ENCODE measurements at places on chromosomes 5 and 9.

DNA sequence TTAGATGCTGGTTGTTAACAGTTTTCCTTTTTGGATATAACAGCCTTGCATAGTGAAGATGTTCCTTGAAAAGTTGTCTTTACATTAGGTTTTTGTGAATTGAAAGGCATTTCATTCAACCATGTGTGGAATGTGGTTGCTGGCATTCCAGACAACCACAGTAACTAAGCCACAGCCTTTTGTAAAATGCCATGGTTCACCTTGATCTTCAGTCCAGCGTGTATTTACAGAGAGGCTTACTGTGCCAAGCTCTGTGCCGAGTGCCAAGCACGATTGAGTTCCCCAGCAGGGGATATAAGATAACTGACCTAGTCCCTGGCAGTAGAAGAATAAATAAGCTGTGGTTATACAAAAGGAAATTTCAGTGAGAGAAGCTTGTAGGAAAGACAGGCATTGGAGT is 4.9 kb downstream of the EXOSC2 start:
- DNase-seq: no peak

DNA sequence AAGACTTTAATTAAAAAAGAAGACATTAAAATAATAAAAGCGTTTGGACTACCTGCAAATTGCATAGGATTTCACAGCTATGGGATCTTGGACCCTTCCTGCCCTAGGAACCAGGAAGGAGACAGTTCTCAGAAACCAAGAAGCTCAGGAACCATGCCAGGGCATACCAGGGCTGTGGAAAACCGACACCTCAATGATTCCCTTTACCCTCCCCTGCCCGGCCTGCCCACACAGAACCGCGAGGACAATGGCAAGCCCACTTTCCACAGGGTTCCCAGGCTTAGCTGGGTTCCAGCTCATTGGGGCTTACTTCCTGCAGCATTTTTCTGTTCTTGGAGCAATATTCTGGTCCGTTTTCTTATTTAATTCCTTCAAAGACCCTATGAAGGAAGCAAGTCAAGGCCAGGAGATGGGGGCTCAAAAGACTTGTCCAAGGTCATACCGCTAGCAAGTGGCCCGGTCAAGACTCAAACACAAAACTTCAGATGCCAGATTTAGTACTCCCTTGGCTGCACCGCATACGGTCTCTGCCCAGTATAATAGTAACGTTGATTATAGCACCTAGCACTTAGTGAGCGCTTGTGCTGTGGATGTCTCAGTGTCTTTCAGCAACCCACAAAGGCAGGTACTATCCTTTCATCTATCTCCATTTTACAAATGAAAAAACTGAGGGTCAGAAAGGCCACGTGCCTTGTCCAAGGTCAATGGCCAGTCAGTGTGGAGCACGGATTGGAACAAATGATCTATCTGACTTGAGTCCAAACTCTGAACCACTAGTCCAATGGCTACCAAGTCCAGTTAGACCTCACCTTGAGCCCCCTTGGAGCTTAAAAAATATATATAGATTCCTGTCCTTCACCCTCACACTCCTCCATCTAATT is 6.8 kb downstream of the FAT2 start:
- DNase-seq: no peak

DNA sequence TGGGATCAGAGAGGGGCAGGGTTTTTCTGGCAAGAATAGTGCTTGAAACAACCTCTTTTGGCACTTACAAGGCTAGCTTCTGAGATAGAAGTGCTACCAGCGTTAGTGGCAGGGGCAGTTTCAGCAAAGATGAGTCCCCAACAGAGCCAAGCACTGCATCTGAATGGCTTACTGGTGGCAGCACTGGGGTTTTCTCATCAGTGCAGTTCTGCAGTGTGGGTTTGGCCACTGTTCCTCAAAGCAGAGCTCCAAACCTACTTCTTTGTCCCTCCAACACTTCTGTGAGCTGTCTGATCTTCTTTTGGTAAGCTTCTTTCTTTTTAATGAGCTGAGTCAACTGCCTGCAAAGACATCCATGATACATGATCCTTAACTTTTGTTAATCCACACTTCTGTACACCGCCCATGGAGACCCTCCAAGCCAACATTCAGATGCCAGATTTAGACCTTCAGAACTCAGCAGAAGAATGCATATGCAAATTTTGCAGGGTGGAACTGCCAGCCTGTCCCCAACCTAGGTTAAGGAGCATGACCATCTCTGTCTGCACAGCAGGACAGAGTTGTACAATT is 29.9 kb upstream of the FSTL4 start:
- DNase-seq: no peak

DNA sequence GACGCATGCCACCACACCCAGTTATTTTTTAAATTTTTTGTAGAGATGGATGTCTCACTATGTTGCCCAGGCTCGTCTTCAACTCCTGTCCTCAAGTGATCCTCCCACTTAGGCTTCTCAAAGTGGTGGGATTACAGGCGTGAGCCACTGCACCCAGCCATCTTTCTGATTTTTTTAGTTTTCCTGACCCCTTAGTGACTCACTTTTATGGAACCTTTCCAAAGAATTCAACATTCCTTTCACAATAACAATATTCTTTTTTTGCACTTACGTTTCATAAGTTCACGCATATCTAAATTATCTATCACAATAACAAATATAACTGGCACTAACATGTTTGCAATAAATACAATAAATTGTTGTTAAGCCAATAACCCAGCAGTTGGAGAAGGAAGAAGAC is 8.5 kb downstream of the ELOVL7 start:
- no peak for DNase-seq

- DNase-seq: no peak
Observed at GRCh38 chr5:43050384-43050783, 10.3 kb upstream of the ANXA2R start.

DNA sequence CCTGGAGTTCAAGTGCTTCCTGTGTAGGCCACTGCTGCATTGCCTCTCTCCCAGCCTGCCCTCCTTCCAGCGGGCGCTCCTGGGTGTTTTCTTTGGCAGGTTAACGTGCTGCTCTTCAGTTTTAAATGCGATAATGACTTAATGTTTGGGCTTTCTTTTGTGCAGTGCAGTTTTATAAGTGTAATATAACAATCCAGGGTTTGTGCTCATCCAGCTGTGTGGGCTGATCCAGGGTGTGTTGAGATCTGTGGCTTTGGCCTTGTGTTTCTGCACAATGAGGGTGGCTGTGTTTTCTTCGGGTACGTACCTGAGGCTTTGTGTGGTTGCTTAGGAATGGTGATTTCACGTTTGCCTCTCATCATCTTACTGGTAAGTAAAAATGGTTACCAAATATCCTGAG is 50.6 kb downstream of the PCSK5 start:
- no peak for DNase-seq

DNA sequence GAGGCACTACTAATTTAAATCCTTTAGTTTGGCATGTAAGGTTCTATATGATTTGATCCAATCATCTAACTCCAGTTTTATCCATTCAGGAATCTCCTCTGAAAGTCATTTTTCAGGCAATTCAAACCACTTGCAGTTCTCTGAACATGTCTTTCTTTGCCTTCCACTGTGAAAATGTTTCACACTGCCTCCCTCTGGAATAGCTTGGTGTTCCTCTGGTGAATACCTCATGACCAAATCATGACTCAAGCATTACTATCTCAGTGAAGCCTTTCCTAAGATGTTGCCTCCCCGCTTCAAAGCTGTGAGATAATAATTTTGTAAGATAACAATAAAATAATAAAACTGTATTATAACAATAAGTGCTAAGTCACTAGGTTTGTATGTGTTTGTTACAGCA is 981.1 kb downstream of the DTWD2 start:
- no peak for DNase-seq

GRCh38 chr9:127011772-127012171 is 97.2 kb downstream of the RALGPS1 start:
- DNase-seq: no peak

GRCh38 chr5:170109059-170110031 is 3.6 kb downstream of the FOXI1 start:
- no peak for DNase-seq

- DNase-seq: no peak
Observed at GRCh38 chr5:2007496-2007877, 124.8 kb upstream of the IRX4 start.

- no peak for DNase-seq
Observed at GRCh38 chr5:173232499-173233346, 2.3 kb downstream of the NKX2-5 start.

DNA sequence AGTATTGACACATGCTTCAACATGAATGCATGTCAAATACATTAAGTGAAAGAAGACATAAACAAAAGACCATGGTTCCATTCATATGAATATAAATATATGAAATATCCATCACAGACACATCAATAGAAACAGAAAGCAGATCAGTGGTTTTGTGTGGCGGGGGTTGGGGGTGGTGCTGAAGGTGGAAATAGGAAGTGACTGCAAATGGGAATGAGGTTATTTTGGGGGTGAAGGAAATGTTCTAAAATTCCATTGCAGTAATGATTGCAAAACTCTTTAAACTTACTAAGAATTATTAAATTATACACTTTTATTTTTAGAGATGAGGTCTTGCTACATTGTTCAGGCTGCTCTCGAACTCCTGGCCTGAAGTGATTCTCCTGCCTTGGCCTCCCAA is 28.7 kb downstream of the TAF1L start:
- no peak for DNase-seq

DNA sequence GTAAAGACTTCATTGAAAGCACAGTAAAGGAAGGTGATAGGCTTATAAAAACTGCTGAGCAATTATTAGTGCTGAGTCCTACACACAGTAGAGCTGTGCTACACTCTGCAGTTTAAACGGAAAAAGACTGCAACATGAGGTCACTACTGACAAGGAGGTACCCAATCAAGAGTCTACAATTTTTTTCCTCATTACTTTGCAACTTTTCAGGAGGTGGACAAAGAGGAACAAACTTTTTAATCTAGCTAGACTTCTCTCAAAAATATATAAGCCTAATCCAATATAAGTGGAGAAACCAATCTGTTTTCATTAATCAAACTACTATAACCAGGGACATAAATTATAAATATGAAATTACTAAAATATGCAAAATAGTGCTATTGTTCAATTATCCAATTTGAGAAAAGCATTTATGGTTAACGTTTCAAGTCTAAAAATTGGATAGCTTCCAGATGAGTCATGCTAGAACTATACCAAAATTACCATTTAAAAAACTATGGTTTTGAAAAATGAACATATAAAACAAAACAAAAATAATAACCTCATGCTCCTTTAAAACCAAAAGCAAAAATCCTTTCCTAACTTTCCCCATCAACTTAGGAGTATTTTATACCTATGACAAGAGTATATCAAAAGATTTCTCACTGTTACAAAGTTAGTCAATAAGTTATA is 37.7 kb downstream of the FAM13B start:
- peak; percentile 8 for DNase-seq

- no peak for DNase-seq
Observed at GRCh38 chr5:67451640-67452279, 255.2 kb upstream of the CD180 start.

DNA sequence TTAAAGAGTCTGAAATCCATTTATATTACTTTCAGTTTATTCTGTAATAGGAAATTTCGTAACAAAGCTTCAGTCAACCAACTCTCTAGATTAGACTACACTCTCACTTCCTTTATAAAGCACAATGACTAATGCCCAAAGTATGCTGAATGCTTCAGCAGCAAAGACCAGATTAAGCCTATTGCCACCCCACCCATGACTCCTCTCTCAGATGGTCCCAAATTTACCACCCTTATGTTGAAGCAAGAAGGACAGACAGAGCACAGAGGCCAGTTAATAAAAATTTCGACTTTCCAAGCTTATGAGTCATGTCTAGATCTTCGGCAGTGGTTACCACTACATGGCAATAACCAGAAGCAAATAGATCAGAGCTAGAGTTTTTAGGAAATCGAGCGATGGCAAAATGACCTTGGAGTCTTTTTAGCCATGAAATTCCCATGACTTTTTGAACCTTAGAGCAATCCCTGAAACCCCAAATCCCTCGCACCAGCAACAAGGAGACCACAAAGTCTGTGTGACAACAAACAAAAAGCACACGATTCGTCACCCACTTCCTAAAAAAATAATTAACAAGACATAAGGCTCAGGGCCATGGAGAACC is 287.8 kb upstream of the RASA1 start:
- DNase-seq: no peak

DNA sequence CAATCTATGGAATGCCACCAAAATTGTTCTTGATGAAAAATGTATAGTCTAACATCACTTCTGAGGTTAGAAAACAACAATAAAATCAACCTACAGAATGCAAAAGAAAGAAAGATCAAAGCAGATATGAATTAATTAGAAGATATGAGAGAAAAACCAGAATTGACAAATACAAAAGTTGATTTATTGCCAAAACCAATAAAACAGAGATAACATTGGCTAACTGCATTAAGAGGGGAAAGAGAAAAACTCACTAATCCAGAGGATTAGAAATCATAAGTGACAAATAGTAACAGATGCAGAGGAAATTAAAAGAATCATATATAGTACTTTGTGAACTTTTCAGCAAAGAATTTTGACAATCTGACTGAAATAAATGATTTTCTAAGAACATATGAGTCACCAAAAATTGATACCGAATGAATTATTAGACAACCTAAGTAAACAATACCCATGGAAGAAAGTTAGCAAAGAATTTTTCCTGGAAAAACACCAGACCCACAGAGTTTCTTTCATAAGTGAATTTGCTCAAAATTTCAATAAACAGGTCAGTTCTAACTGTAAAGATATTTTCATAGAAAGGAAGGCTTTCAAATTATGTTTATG is 167.7 kb downstream of the AOPEP start:
- DNase-seq: no peak

DNA sequence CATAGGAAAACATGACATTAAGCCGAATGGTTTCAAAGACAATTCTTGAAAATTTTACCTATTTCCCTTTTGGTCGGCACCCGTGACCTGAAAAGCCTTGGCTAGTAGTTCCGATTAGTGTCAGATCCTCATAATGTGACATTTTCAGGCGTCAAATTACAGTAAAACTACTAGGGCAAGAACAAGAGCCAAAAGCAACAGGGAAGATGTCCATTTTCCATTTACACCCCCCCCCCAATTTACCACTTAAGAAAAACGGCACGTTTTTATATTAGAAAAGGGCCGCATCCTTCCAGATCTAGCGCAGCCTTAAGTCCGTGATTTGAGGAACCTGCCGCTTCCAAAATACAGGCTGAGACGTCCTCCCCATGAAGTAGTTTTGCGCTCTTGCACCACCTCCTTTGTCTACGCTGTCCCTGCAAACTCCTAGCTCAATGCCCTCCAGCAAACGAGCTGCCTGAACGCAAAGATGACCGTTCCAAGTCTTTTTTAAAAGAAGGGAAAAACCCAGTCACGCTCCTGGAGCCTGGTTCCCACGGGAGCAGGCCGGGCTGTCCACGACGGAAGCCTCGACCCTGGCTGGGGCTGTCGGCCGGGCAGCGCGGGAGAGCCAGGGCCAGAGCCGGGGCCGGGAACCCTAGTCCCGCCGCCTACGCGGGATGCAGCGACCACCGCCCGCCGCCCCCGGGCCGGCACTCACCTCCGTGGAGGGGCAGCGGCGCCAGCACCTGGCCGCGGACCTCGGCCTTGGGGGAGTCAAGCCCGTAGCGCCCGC is 616 bp downstream of the RNF130 start:
- DNase-seq: no peak
